Bronchial epithelial cell (primary cell): ENCODE measurements at places on chromosomes 16 and 17. TPM values are rescaled to one million over a fixed set of nuclear protein-coding genes. Genes with fewer than 3 reads are reported as not detected.
A peak's percentile ranks its signal among the peaks of the same experiment; 100 is the strongest.

The AGRP gene
- total RNA-seq = not detected in 2 replicates

The MT3 gene
- not detected in 2 replicates for total RNA-seq

The NOS2 gene
- total RNA-seq = under 0.01 TPM in 1 of 2 replicates, not detected in the other

The AOC3 gene
- total RNA-seq = 0.26 TPM in 2 replicates

The HS3ST3A1 gene
- total RNA-seq = 0.13 and 0.53 TPM in 2 replicates

The SRL gene
- not detected in 2 replicates for total RNA-seq

The PEMT gene
- 23.4 and 35.1 TPM in 2 replicates for total RNA-seq

The ANKRD40CL gene
- not detected in 2 replicates for total RNA-seq

The PLEKHH3 gene
- total RNA-seq = 15.3 and 26.9 TPM in 2 replicates

DNA sequence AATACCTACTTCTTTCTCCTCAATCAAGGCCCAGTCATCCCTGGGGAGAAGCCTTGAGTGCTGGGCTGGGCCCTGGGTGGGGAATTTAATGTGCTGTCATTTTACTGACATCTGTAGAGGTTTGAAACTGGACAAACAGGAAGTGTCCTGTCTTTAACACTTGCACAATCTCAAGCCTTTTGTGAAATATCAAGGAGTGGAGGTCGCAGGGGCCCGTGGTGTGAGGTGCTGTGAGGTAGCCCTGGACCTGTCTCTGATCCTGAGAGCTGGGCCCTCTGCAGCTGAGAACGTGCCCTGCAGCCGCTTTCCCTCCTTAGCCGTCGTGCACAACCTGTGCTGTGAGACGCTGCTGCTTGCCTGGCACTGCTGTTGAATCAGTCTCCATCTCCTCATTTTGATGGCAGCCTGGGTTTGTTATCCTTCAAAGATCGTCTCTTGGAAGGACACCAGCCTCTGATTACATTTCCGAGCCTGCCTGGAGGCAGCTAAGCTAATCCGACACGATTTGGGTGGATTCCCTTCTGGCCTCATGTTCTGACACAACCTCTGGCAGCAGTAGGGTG, 29.9 kb downstream of the SMARCE1 start:
- DNase-seq = peak; percentile 40

DNA sequence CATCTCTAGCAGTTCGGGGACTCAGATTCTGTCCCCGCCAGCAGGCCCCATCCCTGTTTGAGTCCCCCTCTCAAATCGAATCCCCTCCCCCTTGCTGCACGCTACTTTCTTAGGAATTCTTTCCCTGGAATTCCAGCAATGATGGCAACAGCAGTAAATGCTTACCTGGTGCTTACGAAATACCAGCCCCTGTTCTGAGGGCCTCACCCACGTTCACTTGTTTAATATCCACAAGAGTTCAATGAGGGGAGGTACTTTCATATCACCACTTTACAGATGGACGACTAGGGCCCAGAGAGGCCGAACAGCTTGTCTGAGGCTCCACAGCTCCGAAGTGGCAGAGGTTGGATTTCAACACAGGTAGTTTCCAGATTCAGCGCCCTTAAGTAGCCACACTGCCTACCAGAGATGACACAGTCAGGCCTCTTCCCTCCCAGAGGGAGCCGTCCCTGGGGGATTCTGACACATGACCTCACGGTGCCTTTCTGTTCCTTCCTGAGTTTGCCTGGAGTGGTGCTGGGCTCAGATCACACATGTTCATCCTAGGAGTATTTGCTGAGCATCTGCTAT, 120.7 kb upstream of the GSE1 start:
- no peak for DNase-seq

- peak; percentile 98 for DNase-seq
Measured at GRCh38 chr16:1696863-1697262, 9.1 kb upstream of the MAPK8IP3 start.

DNA sequence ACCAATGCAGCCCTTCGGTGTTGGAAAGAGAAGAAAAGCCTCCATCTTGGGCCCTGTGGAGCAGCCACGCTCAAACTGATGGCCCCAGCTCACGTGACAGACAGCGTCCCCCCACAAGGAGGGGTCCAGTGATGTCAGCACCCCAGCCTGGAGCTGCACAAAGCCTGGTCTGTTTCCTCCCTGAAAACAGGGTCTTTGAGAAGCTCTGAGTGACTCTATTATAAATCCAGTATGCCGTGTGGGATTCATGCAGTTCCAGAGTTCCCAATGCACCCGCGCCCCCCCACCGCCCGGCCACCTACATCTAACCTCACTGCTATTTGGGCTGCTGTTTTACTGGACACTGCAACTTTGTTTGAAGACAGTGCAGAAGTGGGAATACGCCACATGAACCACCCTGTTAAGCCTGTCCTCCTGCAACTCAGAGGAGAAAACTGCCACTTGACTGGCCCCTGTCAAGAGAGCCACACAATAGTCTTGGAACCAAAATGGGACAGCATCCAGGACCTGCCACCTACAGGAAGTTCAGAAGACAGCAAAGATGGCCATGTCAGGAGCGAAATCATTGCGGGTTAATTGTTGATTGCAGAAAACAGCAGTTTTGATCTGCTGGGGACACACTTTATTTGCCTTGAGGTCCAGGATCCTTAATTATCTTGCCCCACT, 33.1 kb downstream of the PMP22 start:
- no peak for DNase-seq

- no peak for DNase-seq
Measured at GRCh38 chr17:78785663-78786057, 3.6 kb upstream of the CYTH1 start.

- DNase-seq = no peak
Measured at GRCh38 chr16:11149011-11149616, 106.9 kb downstream of the SOCS1 start.

DNA sequence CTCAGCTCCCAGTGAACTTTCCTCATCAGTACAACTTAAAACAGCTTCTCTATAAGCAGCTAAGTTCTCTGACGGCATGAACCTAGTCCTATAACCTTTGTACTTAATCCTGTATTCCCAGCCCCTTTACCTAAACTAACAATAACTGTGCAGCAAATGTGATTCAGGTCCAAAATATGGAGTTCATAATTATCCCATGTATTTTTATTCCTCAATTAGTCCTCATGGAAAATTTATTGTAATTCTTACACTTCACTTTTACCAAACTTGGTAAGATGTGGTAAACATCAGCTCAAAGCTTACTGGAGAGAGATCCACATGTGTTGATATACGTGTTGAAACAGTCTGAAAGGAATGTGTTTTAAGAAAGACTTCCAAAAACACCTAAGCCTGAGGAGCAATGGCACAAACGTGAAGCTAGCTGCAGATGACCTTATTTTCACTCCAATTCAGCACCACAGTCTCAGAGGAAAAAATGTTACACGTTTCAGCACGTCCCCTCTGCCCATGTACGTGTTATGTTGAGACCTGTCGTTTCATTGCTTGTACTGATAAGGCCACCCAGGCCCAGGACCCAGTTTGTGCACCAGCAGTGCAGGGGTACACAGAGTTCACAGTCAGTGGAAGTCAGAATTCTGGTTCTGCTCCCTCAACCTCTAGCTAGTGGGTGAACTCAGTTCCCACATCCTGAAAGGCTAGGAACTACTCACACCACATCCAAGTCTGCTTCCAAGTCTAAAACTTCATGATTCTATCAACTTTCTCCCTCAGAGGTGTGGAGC, 7.1 kb downstream of the USP31 start:
- DNase-seq = peak; percentile 95

DNA sequence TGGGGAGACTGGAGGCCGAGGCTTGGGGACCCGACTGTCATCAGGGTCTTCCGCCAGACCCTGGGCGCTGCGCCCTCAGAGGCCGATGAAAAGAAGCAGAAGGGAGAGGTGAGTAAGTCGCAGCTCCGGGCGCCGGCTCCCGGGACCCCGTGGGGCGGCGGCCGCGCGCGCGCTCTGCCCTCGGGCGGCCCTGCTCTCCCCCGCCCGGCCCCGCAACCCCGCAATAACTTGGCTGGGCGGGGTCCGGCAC, 392 bp upstream of the ABHD15 start:
- no peak for DNase-seq

DNA sequence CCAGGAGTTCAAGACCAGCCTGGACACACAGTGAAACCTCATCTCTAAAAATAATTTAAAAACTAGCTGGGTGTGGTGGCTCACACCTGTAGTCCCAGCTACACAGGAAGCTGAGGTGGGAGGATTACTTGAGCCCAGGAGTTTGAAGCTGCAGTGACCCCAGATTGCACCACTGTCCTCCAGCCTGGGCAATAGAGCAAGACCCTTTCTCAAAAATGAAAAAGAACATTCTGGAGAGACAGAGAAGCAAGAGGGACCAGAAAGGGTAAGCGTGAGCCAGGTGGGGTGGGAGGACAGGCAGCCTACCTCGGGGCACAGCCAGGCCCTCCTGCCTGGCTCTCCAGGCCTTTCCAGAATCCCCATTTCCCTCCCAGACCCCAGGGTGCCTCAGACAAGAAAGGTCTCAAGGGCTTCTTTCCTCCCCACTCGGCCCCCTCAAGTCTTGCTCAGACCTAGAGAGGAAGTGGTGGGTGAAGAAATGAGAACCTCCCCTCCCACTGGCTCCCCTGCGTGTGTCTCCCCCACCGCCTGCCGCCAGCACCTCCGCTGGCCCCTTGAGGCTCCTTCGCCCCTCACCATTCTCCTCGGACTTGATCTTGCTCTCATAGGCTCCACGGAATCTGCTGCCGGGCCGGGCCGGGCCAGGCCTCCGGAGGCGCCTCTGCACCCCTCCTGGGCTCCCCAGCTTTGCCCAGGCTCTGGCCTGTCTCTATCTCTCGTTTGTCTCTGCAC, 503 bp downstream of the C16orf54 start:
- no peak for DNase-seq

DNA sequence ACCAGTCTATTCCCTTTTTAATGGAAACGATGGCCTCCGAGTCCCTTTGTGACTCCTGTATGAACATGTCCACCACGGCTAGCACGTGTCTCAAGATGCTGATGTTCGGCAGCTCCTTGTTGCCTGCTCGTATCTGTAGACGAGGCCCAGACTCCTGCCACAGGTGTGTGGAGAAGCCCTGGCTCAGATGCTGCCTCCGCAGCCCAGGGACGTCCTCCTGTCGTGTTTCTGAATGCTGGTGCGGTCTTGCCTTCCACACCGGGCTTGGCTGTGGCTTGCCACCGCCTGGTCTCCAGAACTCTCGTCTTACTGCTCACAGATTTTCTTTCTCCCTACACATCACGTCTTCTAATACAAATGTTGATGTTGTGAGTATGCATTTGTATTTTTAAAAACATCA, 17.0 kb downstream of the FOXF1 start:
- no peak for DNase-seq

GRCh38 chr17:4221899-4222659, 41.7 kb downstream of the ANKFY1 start:
- DNase-seq = no peak

DNA sequence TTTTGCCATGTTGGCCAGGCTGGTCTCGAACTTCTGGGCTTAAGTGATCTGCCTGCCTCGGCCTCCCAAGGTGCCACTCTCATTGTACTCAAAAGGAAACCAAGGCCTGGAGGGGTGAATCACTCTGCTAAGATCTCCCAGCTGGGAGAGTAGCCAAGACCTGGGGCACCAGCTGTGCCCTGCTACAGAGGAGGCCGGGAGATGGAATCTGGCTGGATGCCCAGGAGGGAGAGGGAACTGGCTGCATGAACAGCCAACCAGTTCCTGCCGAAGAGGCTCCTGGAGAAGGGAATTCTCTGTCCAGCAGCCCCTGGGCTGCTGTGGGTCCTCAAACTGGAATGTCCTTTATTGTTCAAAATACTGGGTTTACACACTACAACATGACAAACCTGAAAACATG, 238.7 kb upstream of the CIBAR2 start:
- DNase-seq = peak; percentile 96

DNA sequence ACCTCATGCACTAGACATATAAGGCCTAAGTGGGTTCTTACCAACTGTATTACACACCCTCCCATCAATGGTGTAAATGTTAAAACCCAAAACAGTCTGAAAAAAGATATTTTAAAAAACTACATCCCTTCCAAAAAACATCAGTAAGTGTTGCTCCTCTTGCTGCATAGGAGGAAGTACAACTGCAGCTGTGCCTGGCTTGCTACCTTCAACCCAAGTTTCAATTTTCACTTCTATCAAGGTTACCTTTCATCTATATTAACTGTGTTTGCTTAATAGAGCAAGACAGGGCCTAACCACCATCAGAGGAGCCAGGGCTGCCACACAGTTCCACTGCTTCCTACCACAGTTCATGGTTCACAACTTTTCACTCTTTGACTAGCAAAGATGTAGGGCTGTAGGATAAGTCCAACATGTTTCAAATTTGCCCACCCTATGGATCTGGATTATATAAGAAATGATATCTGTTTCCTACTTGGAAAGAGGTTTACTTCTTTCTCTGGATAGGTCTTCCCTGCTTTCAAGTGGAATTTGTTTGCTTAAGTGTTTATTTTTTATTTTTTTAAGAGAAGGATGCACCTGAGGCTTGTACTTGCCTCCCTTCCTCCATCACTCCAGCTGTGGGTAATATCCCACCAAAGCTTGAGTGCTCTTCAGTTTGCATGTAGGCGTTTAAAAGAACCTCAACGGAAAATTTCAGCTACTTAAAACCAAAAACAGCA, 56.7 kb downstream of the GRB7 start:
- DNase-seq = no peak

DNA sequence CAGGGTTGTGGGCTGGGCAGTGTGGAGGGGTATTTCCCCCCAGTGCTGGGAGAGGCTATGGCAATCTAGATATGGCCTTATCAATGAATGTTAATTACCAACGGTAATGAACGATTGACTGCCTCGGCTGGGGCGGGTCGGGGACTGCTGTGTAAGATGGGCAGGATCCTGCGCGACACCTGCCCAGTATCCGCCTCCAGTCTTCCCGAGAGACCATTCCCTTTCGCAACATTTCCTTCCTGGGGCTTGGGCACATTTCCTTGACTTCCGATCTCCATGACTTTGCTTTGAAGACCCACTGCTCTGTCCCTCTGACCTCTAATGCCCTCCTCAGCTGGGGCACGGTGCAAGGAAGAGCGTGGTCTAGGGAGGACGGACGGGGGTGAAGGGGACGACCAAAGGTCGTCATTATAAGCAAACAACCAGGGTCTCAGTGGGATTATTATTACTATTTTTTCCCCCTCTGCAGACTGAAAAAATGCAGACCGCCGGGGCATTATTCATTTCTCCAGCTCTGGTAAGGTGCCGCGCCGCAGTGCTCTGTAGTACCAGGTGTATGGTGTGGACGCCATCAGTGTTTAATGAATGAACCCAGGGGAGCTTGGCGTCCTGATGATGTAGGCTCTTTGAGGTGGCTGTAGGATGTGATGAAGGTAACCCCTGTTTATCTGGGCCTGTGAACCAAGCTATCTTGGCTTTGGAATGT, 506 bp downstream of the ATP5MC1 start:
- no peak for DNase-seq

- no peak for DNase-seq
Measured at GRCh38 chr16:84413244-84414004, 45.1 kb downstream of the ATP2C2 start.

GRCh38 chr16:2213817-2214718, 572 bp downstream of the PGP start:
- no peak for DNase-seq
